ENCODE measurements at places on chromosomes 7 and 10.
A peak's percentile ranks its signal among the peaks of the same experiment; 100 is the strongest.

- no peak for DNase-seq
Observed at GRCh38 chr7:135597926-135598305, 40.2 kb downstream of the NUP205 start.

DNA sequence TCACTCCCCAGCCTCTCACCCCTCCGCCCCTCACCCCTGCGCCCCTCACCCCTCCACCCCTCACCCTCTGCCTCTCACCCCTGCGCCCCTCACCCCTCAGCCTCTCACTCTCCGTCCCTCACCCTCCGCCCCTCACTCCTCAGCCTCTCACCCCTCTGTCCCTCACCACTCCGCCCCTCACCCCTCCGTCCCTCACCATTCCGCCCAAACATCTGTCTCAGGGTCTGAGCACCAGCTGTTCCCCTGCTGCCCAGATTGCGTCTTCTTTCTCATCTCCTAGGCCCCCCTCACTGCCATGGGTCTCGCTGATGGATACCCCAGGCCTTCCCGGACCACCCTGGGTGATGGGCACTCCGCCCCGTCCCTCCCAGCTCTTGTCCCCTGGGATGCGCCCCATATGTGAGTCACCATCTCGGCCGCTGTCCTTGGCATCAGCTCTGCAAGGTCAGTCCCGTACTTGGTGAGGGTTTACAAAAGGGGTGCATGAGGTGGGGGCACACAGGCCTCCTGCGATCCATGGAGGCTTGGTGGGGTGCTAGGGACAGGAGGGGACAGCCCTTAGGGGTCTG lies 65.4 kb upstream of the GNA12 start:
- DNase-seq: no peak

DNA sequence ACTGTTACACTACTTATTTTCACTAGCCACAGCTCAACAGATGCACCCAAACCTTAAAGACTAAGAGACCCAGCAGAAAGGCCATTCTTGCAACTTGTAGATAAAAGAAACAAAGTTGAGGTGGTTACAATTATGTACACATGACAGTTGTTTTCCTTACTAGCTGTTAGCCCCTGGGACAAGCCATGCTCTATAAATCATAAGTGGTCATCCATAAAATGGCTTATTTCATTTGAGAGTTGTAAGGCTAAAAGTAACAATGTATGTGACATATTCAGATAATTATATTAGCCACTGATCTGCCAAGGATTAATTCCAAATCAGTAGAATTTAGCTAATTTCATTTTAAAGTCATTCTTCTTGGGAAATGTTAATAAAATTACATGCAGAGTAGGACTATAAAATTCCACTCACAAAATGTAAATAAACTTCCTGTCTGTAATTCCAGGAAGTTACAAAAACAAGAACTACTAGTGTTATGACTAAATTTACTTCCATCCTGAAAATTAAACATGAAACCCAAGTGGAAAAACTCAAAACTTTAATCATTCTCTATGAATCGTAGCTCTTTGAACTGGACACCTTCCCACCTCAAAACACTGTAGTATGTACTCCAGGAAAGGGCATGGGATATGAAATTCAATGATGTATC lies 13.3 kb downstream of the SLC37A3 start:
- no peak for DNase-seq

GRCh38 chr7:157061979-157062378 lies 51.5 kb upstream of the MNX1 start:
- no peak for DNase-seq

- DNase-seq: no peak
Observed at GRCh38 chr7:115346685-115347084, 424.8 kb downstream of the MDFIC start.

DNA sequence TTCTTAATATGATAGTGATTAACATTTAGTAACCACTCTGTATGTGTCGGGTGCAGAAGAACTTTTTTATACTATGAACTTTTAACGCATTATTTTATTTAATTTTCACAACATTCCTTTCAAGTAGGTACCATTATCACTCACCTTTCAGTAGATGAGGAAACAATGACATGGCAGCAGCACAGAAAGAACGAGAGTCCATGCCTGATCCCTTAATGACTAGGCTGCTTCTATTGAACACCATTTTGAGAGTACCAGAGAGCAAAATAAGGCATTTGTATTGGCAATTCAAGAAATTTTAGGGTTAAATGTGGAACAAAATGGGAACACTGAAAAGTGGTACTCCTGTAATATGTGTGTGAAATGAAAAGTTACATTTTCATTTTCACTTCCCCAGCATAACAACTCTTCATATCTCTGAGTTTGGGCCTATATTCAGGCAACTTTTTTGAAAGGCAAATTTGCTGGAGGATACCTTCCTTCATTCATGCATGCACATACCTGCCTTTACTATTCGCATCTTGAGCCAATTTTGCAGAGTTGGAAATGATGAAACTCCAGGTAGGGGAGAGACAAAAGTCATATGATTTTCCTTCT lies 12.8 kb downstream of the LRRN3 start:
- DNase-seq: no peak

DNA sequence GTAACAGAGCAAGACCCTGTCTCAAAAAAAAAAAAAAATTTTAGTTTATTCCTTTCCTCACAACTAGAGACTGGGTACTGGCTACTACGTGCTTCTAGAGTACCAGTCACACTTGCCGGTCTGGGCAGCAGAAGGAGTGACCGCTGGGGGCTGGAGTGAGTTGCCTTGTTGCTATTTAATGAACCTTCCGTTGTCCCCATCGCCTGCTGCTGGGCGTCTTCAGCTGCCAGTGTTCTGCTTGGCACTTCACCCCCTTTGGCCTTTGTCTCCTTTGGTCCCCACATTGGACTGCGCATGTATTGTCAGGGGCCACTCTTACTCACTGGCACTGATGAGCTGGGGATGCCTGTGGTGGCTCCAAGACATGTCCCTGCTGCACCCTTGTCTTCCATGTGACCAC lies 110.6 kb downstream of the CLEC2L start:
- DNase-seq: no peak

DNA sequence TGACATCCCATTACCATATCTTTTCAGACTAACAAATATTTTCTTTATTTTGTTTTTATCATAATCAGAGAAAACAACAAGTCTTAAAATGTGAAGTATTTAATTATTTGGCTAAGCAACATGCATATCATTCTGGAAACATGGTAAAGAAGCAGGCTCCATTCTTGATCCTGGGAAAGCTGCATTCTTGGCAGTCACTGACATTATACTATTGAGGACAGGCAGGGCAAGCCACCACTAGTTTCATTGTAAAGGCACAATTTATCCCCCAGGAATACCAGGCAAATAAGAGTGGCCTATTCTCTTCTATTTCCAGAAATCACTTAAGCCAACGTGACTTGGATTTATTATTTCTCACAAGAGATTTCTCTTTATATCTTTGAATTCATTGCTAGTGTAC lies 153.8 kb upstream of the AKR1E2 start:
- DNase-seq: no peak

DNA sequence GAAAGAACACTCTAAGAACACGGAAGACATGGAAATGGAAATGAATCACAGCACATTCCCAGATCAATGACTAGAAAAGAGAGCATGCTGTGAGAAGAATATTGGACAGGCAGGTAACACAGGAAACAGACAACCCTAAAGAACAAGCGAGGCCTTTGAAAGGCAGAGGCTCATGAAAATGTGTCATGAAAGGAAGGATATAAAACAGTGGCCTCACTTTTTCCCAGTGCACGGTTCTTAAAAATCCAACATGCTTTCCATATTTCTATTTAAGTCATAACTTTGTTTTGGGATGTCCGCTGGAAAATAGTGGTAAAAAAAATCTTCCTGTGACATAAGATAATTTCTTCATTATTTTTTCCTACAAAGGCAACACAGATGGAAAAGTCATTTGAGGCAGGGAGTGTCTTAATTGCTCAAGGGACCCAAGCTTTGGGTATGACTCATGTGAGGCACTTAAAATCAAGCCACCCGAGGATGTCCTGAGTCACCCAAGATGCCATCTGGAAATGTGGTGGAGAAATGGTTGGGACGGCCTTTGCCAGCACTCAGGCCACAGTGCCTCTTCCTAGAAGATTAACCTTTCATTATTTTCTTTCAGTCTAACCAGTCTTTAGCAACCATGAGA lies 17.0 kb downstream of the ITIH5 start:
- peak; percentile 3 for DNase-seq

DNA sequence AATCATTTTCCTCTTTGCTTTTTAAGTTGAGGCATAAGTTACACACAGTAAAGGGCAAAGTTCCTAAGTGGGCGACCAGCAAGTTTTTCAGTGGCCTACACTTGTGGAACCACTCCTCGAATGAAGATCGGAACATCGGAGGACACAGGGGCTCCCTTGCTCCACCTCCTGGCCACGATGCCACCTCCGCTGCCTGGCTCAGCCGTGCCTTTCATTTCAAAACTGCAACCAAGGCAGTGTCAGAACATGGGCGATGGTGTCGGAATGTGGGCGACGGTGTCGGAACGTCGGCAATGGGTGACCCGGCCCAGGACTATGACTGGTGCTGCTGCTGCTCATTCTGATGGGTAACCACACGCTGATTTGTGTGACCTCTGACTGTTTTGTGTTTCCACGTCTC lies 9.6 kb upstream of the VIPR2 start:
- DNase-seq: no peak

- no peak for DNase-seq
Observed at GRCh38 chr10:73163096-73163495, 4.7 kb downstream of the ECD start.

DNA sequence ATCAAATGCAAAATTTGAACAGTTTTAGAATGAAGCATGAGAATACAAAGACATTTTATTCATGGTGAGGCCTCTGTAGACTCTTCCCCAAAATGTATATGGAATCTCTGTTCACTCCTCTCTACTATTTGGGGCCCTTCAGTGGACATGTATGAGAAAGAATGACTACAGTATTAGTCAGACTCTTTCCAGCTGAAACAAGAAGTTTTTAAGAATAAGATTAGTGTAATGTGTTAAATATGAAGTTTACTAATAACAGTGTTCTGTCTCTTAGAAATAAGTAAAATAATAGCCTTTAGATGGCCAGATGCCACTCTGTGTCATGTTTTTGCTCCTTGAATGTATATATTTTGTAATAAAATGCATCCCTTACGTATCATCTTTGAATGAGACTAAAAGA lies 585.6 kb downstream of the SUGCT start:
- no peak for DNase-seq

DNA sequence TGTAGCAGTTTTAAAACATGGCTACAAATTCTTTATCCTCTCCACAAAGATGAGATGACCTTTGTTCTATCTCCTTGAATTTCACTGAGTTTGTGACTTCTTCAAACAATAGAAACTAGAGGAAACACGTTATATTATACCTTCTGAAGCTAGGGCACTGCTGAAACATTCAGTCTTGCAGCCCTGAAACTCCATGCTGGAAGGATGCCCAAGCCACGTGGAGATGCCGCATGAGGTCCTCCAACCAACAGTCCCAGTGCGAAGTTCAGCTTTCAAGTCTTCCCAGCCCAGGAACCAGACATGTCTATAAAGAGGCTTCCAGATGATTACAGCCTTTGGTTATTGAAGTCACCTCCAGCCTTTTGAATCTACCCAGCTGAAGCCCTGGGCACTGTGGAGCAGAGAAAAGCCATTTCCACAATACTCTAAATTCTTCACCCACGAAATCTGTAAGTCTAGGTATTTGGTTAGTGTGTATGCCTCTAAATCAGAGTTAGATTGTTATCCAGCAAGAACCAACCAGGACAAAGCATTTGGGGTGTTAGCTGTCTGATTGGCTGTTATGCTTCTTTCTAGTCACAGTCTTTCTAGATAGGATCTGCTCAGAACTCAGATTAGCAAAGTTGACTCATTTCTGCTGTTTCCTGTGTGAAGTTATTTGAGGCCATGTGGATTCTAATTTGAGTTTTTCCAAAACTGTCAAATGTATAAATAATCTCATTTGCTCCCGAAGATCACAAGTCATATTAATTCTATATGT lies 186.5 kb upstream of the TMEM72 start:
- DNase-seq: peak; percentile 69

DNA sequence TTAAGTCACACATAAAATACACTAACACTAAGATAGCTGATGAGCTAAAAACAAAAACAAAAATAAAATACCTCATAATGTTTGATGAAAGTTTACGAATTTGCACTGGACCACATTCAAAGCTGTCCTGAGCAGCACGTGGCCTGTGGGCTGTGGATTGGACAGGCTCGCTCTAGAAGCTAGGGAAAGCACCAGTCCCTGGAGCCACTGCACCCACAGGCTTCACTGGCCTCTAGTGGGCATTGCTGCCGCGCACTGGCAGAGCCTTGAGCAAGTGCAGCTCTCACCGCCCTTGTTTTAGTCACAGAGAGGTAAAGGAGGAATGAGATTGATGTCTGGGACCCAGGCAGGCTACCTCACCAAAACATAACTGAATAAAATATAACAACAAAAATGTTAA lies 67.6 kb downstream of the PAX2 start:
- no peak for DNase-seq

- no peak for DNase-seq
Observed at GRCh38 chr10:69974551-69975155, 78.0 kb upstream of the MACROH2A2 start.

GRCh38 chr7:75718390-75719031 lies 20.2 kb downstream of the HIP1 start:
- no peak for DNase-seq

DNA sequence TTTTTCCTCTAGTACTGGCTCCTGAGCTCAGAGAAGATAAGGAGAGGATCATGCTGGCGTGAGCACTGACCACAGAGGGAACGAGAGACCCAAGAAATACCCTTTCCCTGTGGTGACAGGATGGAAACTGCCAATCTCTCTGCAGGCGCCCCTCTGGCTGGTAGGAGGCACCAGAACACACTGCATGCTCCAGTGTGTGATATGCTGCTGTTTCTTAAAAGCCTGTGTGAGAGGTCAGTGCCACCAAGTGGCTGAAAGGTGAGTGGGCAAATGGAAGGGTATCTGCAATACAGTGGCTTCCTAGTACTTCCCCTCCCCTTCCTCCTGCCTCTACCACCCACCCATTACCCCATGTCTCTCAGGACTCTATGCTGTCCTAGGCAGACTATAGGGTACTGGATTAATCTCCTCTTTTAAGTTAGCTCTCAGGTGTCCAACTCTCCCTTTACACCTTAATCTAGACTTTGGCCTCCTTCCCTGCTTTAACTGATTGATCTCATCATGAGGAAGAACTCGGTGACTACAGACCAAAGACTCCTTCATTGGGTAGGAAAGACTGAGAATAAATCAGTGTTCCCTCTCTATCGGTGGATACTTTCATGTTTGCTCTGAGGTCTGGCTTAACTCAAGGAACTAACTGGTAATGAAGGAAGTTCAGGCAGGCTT lies 283.6 kb downstream of the ADRA2A start:
- DNase-seq: peak; percentile 15

- DNase-seq: no peak
Observed at GRCh38 chr10:98078774-98079173, 48.4 kb upstream of the CRTAC1 start.

- DNase-seq: no peak
Observed at GRCh38 chr7:23469150-23469960, 936 bp downstream of the IGF2BP3 start.

GRCh38 chr10:118537623-118538022 lies 57.8 kb downstream of the PRLHR start:
- no peak for DNase-seq
